AG08396 (cell line): ENCODE measurements at places on chromosomes 5 and 9.

DNA sequence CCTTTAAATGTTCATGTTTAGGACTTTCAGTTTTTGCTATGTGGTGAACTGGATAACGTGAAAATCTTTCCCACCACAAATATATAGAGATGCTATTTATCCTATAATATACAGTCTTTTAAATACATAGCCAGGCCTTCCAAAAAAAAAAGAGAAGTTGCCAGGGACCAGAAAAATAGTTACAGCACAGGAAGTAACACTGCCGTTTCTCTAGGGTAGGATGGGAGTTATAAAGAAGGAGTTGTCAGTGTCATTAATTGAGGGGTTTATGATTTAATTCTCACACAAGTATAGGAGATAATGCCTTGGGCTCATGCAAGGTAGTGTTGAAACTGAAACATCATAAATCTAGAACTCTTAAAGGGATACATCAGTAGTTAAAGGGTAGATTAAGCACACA lies 83.9 kb downstream of the LRRC70 start:
- no peak for DNase-seq

DNA sequence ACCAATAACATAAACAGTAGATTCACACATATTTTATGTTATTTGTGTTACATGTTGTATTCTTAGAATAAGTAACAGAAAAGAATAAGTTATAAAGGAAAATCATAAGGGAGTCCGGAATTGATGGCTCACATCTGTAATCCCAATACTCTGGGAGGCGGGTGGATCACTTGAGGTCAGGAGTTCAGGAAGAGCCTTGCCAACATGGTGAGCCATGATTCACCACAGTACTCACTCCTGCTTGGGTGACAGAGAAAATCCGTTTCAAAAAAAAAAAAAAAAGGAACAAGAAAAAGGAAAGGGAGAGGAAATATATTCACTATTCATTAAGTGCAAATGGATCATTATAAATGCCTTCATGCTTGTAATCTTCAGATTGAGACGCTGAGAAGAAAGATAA lies 533.3 kb upstream of the CDH9 start:
- no peak for DNase-seq

GRCh38 chr5:1437876-1438559 lies 7.2 kb downstream of the SLC6A3 start:
- no peak for DNase-seq

GRCh38 chr5:149822301-149822700 lies 92.2 kb downstream of the PPARGC1B start:
- no peak for DNase-seq

DNA sequence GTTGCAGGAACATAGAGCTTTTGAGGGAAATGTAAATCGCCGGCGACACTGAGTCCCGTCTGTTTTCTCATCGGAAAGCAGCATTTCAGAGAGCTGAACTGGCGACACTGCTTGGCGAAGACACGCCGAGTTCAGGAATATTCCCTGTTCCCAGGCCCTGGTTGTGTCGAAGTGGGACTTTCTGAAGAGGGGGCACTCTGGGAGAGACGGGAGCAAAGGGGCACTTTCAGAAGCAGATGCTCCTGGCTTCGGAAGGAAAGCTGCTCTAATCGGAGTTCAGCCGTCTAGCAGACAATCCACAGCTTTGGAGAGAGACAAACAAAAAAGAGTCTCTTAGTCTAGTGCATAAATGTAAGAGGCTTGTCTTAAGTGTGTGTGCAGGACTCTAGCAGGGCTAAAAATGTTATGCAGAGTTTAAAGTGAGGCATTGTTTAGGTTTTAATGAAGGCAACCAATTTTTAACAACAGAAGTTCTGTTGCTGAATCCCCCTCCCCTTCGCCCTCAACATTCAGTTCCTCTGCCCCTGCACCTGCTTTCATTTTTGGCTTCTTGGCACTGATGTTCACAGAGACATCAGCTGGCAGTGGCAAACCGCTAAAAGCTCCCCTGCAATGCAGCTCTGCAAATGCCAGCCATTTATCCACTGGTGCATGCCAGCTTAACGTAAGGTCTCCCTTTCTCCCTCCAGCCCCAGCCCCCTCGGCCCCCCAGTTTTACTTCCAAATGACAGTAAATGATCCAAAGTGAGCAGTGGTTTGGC lies 289.5 kb upstream of the MPDZ start:
- no peak for DNase-seq

DNA sequence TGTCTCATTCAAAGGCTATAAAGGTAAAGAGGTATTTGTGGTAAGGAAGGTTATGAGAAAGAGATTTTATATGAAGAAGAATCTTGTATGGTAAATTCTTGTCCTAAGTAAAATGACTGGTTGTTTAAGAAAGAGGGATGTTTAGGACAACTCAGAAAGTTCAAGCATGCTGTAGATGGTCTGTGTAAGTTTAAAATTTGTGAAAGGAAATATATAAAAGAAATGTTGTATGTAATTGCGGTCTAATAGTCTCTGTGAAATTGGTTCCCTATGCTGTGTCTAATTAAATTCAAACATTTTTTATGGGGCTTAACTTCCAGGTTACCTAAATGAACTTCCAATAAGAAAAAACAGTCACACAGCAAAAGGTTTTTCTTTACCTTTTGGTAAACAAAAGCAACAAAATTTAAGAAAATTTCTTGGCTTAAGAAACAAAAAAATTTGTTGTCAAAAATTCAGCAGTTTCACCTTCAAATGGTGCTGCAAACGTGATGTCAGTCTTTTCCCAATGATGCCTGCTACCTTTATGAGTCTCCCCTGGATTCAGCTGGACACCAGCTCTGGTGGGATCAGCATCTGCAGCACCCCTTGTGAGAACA lies 83.0 kb upstream of the FCN1 start:
- DNase-seq = no peak

DNA sequence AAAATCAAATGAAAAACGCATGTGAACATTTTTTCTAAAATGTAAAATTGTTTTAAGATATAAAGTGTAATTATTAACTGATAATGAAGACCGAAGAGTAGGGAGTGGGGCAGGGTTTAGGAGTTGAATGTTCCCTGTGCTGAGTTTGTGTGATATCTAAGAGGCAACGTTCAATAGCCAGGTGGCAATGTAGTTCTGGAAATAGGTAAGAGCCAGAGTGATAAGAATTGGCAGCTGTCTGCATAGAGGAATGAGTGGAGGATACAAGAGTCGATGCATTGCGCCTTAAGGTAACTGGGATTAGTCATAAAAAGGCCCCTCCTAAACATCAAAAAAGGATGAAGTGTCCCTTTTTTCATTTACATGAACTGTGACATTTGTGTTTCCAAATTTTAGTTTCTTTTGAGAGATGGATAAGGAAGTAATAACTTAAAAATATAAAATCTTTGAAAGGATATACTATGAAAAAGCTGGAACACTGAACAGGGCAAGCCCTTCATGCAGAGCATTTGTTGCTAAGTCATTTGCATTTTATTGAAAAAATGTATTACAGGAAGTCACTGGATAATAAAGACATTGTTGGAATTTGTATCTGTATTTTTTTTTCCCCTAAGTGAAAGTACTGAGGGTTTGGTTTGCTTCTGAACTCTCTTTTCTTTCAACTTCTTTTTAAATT lies 659.3 kb downstream of the ACTL7B start:
- DNase-seq = no peak

- no peak for DNase-seq
Measured at GRCh38 chr9:11063263-11063662, 450.5 kb upstream of the PTPRD start.

DNA sequence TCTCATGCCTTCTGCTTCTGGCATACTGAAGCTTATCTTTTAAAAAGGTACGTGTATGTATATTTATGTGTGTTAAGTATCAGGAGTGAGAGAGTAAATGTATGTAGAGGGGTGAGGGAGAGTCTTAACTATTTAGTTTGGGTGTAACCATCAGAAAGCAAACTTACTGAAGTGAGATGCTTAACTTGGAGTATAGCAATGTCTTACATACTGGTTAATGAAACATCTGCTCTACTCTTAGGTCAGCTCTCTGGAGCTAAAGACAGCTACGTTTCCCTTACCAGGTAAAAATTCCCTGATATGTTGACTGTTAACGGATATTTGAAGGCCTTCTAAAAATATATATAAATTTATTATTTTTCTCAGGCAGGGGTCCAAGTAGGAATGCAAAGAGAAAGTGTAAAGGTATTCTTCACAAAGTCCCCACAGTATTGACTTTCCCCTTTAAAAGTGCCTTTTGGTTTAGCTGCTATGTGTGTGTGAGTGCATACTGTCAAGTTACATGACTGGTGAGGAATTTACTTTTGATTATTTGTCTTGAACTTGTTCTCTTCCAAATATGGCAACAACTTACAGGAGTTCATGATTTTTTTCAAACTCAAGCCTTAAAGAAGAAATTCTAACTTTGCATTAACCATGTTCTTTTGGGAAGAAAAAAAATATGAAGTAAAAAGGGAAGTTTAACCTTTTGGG lies 12.3 kb upstream of the C5orf24 start:
- peak; percentile 37 for DNase-seq

DNA sequence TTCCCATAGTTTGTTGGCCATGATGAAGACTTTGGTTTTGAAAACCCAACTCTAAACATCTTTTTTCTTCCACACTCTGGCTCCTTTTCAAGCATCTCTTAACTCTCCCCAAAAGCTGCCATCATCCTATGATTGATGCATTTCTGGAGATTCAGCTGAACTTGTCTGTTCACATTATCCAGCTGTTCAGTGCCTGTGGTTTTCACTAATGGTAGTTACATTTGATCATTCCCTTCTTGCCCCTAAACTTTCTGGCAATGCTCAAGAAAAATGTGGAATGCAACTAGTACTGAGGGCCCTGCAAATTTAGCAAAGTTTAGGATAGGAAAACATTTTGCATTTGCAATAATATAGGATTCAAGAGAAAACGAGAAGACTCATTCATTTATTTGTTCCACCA lies 267.5 kb downstream of the ENC1 start:
- DNase-seq = no peak

DNA sequence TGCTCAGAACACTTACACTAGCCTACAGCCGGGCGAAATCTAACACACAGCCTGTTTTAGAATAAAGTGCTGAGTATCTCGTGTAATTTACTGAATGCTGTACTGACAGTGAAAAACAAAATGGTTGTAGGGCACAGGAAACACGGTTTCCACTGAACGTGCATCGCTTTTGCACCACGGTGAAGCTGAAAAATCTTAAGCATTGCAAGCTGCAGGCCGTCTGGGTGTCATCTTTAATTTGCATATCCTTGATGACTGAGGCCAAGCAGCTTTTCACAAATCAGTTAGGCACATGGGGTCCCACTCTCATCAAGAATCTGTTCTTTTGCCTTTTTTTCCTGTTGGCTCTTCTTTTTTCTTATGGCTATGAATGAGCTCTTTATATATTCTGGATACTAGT lies 58.2 kb downstream of the CAMSAP1 start:
- DNase-seq = no peak

DNA sequence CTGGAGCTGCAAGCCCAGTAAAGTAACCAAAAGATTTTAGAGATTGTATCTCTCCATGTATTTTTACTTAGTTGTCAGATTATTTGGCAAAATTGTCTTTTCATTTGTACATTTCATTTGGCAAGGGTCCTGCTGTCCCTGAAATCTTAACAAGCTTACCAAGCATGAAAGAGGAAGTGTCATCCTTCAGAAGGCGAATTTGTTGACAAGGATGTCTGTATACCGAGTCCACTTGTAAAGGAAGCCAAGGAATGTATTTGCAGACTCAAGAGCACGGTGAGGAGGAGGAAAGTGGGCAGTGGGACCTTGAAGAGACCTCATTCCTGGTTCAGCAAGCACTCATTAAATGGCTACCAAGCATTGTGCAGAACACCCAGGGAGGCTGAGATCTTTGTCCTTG lies 7.5 kb upstream of the OTULINL start:
- no peak for DNase-seq

DNA sequence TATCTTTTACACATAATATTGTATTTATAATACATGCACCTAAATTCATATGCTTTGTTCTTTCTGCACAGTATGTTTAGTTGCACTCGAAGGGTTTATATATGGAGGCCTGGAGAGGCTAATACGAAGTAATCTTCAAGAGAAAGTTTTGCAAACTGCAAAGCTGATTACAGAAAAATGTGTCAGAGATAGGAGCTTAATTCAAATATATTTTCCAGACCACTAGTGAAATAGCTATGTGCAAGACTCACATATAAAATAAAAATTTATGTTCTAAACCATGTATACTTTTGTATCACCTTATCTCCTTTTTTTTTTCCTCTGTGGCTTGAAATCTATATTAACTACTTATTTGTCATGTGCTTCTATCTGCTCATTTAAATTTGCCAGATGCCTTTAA lies 313.8 kb downstream of the EFNA5 start:
- DNase-seq = no peak

DNA sequence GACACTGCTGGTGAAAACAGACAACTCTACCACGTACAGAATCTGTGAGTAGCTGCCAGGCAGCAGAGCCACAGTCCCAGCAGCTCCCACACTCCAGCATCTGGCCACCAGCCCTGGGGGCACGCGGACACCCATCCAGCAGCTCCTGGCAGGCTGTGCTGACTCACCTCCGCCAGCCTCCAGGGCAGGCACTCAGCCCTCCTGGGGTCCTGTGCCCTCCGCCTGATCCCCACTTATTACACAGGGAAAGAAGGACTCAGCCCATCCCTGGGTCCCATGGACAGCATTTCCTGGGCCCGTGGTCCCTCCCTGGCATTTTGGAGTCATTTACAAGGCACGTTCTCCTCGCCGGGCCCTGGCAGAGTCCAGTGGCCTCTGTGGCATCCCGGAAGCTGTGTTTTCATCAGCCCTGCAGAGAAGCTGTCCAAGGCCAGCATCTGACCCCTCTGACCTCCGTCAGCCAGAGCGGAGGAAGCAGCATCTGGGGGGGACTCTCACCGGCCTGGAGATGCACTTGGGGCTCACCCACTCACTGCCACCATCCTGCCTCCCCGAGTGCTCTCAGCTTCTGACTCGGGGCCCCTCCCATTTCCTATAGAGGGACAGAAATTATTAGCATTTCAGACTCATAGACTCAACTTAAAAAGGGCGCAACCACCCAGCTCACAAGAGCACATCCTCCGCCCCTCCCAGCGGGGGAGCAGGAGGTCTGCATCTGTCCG lies 21.6 kb downstream of the PAEP start:
- no peak for DNase-seq

- DNase-seq = no peak
Measured at GRCh38 chr9:4774209-4774608, 18.5 kb upstream of the RCL1 start.

- no peak for DNase-seq
Measured at GRCh38 chr9:89219637-89220036, 41.0 kb upstream of the SHC3 start.

GRCh38 chr5:132003170-132003744 lies 8.2 kb downstream of the ACSL6 start:
- peak; percentile 31 for DNase-seq

GRCh38 chr9:134391319-134392231 lies 65.3 kb downstream of the RXRA start:
- no peak for DNase-seq
